HFFc6 (cell line): ENCODE measurements at places on chromosomes 4 and X. TPM values are rescaled to one million over a fixed set of nuclear protein-coding genes. Genes with fewer than 3 reads are reported as not detected.

Gene SMPX
- not detected in 2 replicates for total RNA-seq

Gene FATE1
- not detected in 3 replicates for total RNA-seq

- H3K4me3 ChIP-seq, result no peak overlapping the region
- peaks cover 1% of the 10 kb centered on the region; the same call in 1 of the 2 replicates for H3K27me3 ChIP-seq
- no peaks in the 10 kb centered on the region for H3K36me3 ChIP-seq
- no peak for DNase-seq
- H3K4me1 ChIP-seq, result no peaks in the 10 kb centered on the region
These were observed 57.7 kb upstream of the C4orf54 start for GRCh38 chr4:99715286-99715685.

GRCh38 chr4:163680386-163681098 lies 186.1 kb downstream of the TMA16 start:
- peaks cover 5% of the 10 kb centered on the region; the same call in 1 of the 2 replicates for H3K4me1 ChIP-seq
- no peak for DNase-seq
- no peaks in the 10 kb centered on the region for H3K36me3 ChIP-seq
- no peaks in the 10 kb centered on the region for H3K27me3 ChIP-seq
- no peak overlapping the region for H3K4me3 ChIP-seq

DNA sequence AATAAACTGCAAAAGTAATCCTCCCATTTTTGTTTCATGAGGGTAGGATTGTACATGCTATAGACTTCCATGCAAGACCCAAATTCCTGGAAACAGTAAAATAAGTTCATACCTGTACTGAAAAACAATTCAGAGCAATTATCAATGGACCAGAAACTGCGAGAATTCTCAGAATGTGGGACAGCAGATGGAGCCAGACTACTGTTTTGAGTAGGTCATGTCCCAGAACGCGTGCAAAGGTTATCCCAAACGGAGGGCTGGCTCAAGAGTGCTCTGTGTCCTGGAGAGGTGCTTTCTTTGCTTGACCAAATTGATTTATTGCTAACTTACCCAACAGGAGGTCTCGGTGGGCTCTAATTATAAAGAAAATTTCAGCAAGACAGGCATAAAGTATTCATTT lies 1.7 kb upstream of the MAGEH1 start:
- DNase-seq, result no peak
- no peak overlapping the region for H3K4me3 ChIP-seq
- H3K27ac ChIP-seq, result no peak overlapping the region
- peaks cover 14% of the 10 kb centered on the region for H3K4me1 ChIP-seq
- H3K36me3 ChIP-seq, result no peaks in the 10 kb centered on the region
- H3K27me3 ChIP-seq, result peaks cover 4% of the 10 kb centered on the region

- no peak overlapping the region for H3K4me3 ChIP-seq
- no peaks in the 10 kb centered on the region for H3K36me3 ChIP-seq
- no peak for DNase-seq
- peaks cover 16% of the 10 kb centered on the region for H3K4me1 ChIP-seq
- H3K27ac ChIP-seq, result no peak overlapping the region
These were observed 6.3 kb downstream of the CA5B start for GRCh38 chrX:15744181-15744867.

GRCh38 chr4:11397146-11397545 lies 31.5 kb downstream of the HS3ST1 start:
- H3K27me3 ChIP-seq, result no peaks in the 10 kb centered on the region
- H3K4me1 ChIP-seq, result no peaks in the 10 kb centered on the region
- H3K36me3 ChIP-seq, result no peaks in the 10 kb centered on the region
- DNase-seq, result no peak

DNA sequence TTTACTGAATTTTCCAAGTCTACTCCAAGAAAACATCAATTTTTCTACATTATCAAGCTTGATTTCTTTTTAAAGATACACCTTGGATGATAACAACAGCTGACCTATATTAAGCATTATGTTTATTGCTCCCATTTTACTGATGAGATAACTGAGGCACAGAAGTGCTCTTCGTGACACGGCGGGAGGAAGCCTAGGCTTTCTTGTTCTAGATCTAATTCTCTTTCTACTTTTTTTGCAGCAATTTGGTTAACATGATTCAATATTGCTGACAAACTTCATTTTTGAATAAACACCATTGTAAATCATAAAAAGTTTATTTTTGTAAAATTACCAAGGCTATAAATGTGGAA lies 33.8 kb downstream of the BBS12 start:
- H3K27ac ChIP-seq, result peak overlapping the region; percentile 95
- DNase-seq, result no peak
- H3K36me3 ChIP-seq, result no peaks in the 10 kb centered on the region
- no peak overlapping the region for H3K4me3 ChIP-seq
- peaks cover 82% of the 10 kb centered on the region for H3K4me1 ChIP-seq

DNA sequence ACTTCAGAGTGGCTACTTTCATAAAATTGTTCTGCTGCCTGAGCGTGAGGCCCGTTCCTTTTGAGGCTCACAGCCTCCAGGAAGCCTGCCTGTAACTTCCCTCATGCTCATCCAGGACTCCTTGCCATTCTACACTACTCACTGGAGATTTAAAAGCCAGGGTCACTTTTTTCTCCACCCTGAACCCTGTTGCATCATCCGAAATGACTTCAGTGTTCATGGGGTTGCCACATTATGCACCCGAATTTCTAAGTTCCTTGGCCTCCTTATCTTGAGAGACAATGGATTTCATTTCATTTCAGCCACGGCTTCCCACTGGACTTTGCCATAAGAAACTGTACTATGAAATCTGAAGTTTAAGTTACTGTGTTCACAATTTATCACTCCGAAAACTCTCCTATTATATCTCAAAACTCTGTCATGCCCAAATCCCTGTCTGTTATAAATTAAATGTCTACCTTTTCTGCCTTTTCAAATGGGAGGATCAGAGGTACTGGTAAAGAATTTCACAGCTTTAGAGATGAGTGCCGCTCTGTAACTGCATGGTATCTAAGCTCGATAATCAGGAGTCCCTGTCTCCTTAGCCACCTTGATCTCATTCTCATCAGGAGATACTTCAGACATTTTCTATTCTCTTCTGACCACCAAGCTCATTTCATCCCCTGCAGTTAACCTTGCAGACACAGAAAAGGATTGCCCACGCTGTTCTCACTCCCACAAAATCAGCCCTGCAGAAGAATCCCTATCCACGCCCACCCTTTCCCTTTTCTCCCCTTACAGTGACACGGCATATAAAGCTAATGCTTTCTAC lies 59.9 kb downstream of the TRIML1 start:
- no peak overlapping the region; the same call in 1 of the 2 replicates for H3K4me3 ChIP-seq
- peaks cover 27% of the 10 kb centered on the region; the same call in 1 of the 2 replicates for H3K4me1 ChIP-seq
- H3K27ac ChIP-seq, result no peak overlapping the region; the same call in 1 of the 2 replicates
- no peaks in the 10 kb centered on the region for H3K36me3 ChIP-seq
- H3K27me3 ChIP-seq, result peaks cover 4% of the 10 kb centered on the region
- no peak for DNase-seq
